ENCODE measurements at places on chromosomes 4 and X.

DNA sequence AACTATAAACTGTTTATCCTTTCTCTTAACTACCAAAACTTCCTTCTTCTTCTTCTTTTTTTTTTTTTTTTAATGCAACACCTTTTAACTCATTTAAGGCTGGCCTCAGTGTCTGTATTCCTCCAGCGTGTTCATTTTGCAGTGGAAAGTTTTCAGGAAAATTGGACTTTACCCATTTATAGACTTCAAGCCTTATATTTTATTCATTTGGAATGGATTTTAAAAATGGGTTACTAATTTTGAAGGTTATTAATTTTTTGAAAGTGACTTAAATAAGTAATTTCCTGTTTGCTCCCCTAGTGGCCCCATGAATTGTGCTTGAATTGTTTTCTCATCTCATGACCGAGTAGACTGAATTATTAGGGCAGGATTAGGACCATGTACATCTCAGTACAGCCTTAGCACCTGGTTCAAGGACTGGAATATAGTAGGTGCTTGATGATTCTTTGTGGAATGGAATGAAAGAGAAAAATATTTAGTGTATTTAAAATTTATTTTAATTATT lies 282.7 kb downstream of the ANKRD50 start:
- DNase-seq, result no peak

- DNase-seq, result no peak
Measured at GRCh38 chr4:173736840-173737239, 206.8 kb upstream of the HAND2 start.

DNA sequence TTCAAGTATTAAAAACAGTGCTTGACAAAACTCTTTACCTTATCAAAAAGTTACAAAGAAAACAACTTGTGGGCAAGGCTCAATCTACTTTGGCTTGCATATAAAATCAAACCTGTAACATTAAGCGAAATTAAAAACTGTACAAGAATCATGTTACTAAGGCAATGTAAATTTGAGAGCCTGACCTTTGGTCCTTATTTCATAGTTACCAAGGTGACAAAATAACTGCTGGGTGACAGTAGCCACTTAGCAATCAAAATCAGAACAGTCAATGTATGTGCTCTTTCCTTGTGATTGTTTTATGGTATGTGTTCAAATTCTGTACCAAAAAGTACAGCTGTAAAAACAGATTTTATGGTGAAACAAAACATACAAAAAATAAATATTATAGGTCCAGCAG lies 204.0 kb downstream of the RASL11B start:
- no peak for DNase-seq

- no peak for DNase-seq
Measured at GRCh38 chr4:20260821-20261220, 9.1 kb downstream of the SLIT2 start.

DNA sequence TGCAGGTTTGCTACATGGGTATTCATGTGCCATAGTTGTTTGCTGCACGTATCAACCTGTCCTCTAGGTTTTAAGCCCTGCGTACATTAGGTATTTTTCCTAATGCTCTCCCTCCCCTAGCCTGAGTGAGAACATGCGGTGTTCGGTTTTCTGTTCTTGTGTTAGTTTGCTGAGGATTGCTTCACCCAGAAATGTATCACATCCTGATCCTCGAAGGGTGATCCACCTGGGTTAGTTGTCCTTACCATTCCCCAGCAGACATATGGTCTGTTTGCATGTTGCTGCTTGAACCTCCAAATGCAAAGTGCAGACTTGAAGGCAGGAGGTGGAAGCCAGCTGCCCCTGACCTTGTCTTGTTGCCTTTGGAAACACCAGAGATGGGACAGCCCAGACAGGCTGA lies 161.5 kb upstream of the WDR1 start:
- DNase-seq, result no peak

Measured in activated CD4-positive, alpha-beta T cell treated with anti-CD3 and anti-CD28 coated beads, Interleukin-2, amount 50 U/mL, for 24 hours (primary cell).